ENCODE measurements at places on chromosomes 16 and 17.

GRCh38 chr17:70049801-70050591 lies 25.0 kb upstream of the KCNJ16 start:
- no peak for DNase-seq

DNA sequence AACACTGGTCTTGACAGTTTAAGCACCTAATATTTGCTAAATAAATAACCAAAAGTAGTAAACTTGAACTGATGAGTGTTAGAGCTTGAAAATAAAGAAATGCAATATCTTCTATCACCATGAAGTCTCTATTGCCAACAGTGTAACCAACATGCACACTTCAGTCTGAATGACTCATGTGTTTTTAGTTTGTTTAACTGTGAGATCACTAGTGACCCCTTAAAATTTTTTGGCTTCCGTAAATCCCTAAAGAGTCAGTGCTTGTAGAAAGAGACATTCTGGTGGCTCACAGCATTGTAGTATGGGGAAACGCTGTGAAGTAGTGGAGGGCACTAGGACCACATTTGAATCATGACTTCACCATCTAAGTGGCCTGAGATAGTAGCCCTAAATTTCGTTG lies 341.1 kb downstream of the PMP22 start:
- no peak for DNase-seq

GRCh38 chr17:39271546-39271945 lies 45.8 kb upstream of the STAC2 start:
- DNase-seq: no peak

GRCh38 chr17:39755554-39756379 lies 18.0 kb downstream of the GRB7 start:
- peak; percentile 33 for DNase-seq

DNA sequence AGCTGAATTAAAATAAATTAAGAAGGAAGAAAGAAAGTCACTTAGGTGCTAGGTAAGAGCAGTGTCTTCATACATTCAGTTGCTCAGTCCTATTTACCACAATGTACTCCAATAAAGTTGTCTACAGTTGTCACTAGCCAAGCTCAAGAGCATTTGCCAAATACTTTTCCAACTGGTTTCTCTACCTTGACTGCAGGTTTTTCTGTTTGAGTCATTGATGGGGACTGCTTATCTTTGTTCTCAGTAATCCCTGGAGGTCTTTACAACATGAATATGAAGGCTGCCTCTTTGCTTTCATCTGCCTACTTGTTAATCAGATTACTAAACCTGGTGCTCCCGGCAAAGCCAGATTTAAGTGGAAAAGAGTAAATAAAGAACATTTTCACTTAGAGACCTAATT lies 64.6 kb upstream of the CLEC18B start:
- DNase-seq: no peak

GRCh38 chr17:5631958-5632590 lies 47.8 kb upstream of the NLRP1 start:
- DNase-seq: no peak

- DNase-seq: no peak
Measured at GRCh38 chr17:1484676-1485422, 7.6 kb downstream of the MYO1C start.

GRCh38 chr17:16107165-16107770 lies 107.6 kb downstream of the TTC19 start:
- no peak for DNase-seq

DNA sequence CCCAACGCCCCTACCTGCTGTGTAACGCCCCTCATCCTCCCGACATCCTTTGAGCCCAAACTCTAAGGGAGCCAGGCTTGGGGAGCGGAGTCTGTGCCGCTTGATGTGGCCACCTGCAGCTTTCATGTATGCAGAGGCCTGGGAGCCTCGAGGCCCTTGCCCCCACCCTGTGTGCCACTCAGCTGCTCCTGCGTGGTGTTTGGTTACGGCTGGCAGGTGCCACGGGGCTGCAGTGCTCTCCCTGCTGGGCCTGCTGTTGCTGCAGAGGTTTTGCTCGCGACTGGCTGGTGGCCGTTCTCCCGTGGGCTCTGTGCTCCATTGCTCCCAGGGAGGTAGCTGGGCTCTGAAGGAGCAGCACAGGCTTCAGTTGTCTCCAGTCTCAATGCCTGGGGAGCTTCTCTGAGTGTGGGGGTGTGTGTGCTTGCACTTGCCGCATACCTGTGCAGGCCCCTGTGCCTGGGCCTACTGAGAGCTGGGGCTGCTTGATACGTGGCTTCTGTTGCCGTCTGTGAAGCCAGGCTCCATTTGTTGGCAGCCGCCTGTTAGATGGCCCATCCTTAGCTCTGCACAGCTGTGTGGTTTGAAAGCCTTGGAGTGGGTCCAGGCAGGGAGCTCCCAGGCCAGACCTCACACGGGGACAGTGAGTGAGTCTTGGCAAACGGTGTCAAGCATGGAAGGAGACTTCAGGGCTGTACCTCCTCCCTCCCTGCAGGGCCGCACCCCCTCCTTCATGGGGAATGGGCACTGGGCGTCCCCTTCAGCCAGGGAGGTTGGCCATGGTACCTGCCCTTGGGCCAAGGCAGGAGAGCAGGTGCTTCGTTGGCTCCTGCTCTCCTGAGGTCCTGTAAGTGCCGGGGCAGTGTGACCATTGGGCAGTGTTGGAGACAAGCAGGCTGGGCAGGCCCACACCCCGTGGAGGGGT lies 47.2 kb downstream of the PDPK1 start:
- no peak for DNase-seq

DNA sequence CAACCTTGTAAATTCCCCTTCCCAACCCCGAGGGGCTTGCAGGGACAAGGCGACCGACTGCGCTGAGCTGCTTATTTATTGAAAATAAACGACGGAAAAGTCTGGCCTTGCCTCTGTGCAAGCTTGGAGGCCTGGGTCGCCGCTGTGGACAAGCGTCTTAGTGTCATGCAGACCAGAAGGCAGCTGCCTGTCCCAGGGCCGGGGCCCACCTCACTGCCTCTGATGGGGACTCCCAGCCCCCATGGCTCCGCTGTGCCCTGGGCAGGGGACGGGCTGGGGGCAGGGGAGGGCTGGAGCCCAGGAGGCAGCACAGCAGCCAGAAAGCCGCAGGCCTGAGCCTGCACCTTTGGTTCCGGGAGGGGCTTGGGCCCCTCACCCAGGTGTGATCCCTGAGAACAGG lies 20.7 kb downstream of the RABEP2 start:
- DNase-seq: no peak

- DNase-seq: peak; percentile 34
Measured at GRCh38 chr17:75783069-75783783, 1.4 kb upstream of the UNK start.

DNA sequence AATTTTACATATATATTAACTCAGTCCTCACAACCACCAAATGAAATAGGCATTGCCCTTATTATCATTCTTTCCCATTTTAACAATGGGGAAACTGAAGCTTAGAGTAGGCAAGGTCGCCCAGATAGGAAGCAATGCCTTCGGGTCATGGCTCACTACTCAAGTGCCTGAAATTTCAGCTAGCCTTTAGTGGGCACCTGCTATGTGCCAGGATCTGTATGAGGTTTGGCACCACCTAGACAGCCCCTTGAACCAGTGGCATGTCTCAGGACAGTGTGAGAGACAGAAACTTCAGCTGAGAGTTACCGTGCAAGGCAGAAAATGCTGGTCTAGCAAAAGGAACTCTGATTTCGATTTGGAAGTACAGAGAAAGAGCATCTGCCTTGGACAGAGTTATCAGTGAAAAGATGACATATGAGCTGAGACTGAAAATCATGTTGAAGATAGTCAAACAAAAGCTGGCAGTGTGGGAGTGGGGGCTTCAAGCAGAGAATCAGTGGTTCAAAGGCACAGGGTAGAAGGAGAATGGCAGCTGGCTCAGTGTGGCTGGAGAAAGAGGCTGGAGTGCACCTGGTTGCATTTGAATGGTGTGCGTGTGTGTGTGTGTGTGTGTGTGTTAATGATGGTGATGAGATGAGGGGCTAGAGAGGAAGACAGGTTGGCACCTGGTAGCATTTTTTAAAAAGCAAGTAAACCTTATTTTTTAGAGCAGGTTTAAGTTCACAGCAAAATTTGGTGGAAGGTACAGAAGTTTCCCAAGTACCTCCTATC lies 29.1 kb downstream of the CDH13 start:
- no peak for DNase-seq

DNA sequence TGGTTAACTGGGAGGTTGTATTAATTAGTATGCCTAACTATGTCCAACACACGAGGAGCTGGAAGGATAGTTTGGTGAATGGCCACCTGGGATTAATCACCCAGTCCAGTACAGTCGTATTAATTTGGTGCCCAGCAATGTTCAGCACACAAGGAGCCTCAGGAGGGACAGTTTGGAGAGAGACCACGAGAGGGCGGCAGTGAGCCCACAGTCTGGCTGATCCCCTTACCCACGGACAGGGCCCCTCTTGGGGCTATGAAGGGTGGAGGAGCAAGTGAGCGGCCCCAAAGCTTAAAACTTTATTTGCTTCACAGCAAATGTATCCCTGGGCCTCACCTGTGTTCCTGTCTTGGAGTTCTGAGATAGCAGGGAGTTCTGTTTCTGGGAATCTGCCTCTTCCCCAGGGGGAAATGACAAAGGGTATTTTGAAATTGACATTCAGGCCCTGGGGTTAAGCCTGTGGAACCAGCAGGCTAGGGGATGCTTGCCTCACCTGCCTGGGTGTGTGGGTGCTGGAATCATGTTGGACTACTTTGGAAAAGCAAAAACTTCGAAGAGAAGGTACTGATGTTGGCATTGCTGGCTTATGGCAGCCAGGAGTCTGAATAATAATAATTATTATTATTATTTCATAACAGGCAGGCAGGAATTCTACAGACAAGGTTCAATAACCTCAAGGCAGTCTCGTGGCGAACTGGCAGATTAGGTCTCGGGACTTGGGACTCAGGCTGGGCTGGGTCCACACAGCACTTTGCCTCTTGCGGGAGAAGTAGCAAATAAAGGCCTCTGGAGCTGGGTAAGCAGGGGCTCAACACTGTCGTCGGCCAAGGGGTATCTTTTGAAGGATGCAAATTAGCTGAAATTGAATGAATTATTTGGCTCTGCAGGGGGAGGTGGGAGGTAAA lies 227.6 kb upstream of the ASIC2 start:
- DNase-seq: peak; percentile 14

Data from GDM1 (cell line).